SW 1271 (cell line): ENCODE measurements at places on chromosomes 16 and 17.
A peak's percentile ranks its signal among the peaks of the same experiment; 100 is the strongest.

DNA sequence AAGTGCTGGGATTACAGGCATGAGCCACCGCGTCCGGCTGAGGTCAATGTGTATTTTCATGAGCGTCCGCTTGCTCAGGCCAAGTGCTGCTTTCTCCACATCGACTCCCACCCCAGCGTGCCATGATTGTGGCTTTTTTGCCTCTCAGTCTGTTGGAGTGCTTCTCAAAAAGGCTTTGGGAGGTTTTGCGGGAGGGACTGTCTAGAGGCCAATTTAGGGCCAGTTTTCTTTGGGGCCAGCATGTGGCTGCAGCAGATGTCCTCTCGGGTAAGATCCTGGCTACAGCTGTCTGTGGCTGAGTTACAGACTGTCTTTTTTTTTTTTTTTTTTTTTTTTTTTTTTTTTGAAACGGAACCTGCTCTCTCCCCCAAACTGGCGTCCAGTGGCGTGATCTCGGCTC is 6.5 kb downstream of the C16orf90 start:
- no peak for DNase-seq

DNA sequence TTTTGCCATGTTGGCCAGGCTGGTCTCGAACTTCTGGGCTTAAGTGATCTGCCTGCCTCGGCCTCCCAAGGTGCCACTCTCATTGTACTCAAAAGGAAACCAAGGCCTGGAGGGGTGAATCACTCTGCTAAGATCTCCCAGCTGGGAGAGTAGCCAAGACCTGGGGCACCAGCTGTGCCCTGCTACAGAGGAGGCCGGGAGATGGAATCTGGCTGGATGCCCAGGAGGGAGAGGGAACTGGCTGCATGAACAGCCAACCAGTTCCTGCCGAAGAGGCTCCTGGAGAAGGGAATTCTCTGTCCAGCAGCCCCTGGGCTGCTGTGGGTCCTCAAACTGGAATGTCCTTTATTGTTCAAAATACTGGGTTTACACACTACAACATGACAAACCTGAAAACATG is 238.7 kb upstream of the CIBAR2 start:
- DNase-seq = peak; percentile 65

GRCh38 chr17:74598346-74599022 is 6.4 kb upstream of the CD300LD start:
- DNase-seq = no peak

DNA sequence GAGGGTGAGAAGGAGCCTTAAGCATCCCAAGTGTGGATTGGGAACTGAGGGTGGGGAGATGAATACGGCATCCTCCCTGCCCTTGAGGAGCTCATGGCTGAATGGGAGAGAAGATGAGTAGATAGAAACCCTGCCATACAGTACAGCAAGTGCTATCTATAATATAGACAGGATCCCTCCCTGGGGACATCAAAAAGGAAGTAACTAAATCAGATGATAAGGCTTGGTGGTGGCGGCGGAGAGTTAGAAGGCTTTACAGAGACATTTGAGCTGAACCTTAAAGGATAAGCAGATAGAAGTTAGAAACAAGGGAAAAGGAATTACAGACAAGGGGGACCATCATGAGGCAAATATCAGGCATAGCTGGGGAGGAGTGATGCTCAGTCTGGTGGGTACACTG is 67.5 kb upstream of the TMEM132E start:
- no peak for DNase-seq

DNA sequence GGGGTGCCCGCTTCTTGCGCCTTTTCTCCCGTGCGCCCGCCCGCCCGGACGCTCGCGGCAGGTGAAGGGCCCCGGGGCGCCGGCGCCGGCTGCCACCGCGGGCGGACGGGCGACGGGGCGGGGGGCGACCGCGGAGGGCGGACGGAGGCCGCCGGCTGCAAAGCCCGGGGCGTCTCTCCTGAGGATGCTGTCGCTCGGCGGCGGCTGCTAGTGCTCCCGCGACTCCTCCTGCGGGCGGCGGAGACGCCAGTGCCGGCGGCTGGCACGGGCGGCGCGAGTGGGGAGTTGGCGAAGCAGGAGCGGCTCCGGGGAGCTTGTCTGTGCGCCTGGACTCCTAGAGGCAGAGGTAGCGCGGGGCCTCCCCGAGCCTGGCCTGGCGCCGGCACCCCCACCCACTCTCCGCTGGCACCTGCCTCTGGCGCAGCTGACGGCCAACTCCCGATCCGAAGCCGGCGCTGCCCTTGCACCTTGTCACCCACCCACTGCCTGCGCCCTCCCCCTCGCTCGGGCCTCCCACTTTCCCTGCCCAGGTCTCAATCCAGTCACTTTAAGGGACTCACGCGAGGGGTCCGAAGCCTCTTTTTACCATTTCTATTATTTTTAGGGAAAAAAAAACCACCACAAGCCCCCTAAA is at the start of gene FAM20A:
Gene FAM20A, minus strand, starts transcription at position 437 of the 634 bp plus-strand sequence. CDS start 701 bp downstream, outside the sequence.
- DNase-seq = no peak

- no peak for DNase-seq
These were observed 13.6 kb upstream of the DNASE1 start for GRCh38 chr16:3640632-3641501.

GRCh38 chr16:51497541-51498211 is 346.6 kb upstream of the SALL1 start:
- DNase-seq = no peak

- no peak for DNase-seq
These were observed 17.7 kb downstream of the SLC38A10 start for GRCh38 chr17:81277421-81277820.

- no peak for DNase-seq
These were observed 15.5 kb downstream of the GTF3C1 start for GRCh38 chr16:27534256-27534655.

DNA sequence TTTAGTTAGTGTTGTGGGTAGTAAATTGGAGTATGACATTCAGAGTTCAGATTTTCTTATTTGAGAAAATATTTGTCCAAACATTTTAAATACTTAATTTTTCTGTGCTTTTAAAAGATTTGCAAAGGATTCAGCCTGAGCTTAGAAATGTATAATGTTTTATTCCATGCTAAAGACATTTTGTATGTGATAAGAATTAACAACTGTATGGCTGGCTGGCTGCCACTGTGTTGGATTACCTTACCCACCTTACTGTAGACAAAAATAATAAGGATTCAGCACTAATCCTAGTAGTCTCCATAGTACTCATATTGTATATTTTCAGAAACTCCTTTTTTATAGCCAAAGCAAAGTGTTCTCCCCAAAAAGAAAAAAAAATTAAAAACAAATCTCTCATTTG is 74.8 kb downstream of the TANC2 start:
- DNase-seq = no peak

DNA sequence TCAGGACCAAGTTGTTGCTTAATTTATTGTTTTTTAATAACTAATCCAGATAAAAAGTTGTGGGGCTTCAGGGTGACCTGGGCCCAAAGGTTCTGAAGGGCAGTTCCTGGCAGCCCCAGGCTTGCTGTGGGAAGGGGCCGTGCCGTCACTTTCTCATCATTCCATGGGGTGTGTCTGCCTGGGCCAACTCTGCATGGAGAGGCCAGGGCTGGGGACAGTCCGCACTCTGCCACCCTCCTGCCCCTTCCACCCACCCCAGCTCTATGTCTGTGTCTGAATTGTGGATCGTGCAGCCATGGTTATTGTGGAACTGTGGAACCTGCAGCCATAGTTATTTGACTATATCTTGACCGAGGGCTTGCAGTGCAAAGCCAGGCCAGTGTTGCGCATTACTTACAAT is 4.0 kb downstream of the LIMD2 start:
- no peak for DNase-seq

DNA sequence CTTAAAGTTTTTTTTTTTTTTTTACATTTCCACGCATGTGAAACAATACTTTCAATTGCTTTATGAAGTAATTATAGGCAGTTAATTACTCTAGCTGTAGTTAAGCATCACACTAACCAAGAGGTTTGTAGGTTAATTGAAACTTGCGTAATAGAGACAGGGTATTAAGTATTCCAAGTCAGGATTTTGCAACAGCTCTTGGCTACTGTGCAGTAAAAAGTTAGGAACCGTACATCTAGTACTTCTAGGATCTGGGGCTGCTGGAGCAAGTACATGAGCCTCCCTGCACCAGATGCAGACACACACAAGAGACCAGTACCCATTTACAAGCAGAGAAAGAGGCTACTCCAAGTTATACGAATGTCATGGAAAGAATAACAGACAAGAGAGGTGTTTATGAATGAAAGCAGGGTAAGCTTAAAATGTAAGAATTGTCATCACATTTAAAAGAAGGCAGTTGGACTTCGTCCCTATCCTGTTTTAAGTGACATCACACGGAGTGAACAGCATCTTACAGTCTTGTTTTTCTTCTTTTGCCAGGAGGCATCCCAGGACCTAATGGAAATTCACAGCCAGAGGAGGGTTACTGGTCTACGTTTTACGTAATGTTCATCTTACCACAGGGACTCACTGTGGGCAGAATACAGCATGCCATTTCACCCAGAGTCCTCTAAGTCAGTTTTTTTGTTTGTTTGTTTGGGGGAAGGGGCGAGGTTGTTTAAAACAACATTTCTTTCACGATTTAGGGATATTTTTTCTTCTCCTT is 379.6 kb upstream of the PSMD7 start:
- no peak for DNase-seq

GRCh38 chr16:89880477-89881367 is 7.3 kb downstream of the TCF25 start:
- no peak for DNase-seq

- no peak for DNase-seq
These were observed 2.4 kb downstream of the ABAT start for GRCh38 chr16:8676737-8677375.

DNA sequence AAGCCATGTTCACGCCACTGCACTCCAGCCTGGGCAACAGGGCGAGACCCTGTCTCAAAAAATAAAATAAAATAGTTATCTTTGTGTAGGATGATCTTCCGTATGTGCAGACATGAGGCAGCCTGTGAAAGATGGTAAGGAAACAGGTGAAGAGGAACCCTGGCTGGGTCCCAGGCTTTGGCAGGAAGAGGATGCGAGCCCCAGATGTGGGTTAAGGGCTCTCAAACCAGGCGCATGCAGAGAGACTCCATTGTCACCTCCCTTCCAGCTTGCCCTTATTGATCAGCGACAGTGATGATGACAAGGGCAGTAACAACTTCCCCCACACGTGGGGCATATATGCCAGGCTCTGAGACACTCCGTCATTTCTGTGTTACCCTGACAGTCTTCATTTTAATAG is 106.8 kb downstream of the GNAO1 start:
- DNase-seq = no peak

DNA sequence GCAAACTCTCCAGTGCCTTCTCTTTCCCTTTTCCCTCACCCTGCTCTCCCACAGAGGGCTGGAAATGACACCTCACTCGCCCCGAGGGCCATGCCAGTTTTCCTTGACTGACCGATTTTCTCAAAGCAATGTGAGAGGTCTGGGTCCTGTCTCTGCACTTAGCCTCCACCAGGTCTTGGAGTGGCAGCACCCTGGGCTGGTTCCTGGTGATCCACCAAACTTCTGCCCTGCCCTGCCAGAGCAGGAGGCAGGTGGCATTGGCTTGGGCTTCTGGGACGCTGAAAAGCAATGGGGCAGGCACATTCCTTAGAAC is 97.5 kb downstream of the RAB11FIP4 start:
- no peak for DNase-seq

DNA sequence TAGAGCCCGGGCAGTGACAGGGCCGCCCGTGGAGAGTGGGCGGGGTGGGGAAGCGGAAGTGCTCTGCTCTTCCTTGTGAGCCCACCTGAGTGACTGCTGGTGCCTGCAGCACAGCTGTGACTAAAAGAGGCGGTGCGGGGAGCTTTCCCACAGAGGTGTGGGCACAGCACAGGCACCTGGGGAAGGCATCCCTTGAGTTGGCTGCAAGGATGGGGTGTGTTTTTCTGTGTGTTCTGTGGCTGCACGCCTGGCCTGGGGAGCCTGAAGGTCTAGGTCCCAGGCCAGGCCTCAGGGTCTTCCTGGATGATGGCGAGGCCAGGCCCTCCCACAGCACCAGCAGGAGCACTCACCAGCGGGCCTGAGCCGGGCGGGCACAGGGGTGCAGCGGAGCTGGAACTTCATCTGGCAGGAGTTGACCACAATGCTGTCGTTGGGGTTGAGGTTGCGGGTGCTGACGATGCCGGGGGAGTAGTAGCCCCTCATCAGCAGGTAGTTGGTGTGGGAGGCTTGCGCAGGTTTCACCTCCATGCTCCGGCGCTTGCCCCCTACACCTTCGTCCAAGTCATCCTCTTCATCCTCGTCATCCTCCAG is 67.1 kb downstream of the IL21R start:
- no peak for DNase-seq

GRCh38 chr17:3964203-3965117 is at the start of gene ATP2A3:
TSS of gene ATP2A3 (minus strand) at chr17:3964437. CDS start at chr17:3964291, 146 bp downstream.
- no peak for DNase-seq

- DNase-seq = no peak
These were observed 148.8 kb downstream of the ENGASE start for GRCh38 chr17:79223471-79223870.

GRCh38 chr17:73496232-73496631 is 148.0 kb downstream of the SDK2 start:
- DNase-seq = no peak

DNA sequence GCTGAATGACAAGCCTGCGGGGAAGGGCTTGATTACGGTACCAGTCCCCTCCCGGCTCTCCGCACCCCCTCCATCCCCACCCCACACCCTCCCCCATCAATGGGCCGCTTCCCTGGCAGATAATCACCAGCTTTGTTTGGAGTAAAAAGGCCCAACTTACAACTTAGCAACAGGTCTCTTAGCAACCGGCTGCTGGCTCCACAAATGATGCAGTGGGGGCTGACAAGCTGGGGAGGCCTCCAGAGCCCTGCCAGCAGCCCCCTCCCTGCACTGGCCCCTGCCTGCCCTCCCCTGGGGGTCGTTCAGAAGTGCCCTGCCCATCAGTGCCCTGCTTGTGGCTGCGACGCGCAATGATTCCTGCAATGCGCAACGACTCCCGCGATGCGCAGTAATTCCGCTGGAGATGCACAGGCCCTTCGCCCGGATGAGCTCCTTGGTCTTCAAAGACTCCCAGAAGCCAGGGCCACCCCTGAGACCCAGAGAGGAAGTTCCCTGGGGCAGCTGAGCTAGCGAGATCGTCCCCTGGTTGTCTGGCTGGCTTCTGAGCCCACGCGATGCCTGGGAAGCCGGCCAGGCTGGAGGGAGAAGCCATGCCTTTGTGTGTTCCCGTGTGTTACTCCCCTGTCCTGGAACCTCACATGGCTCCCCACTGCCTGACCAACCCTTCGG is 23.3 kb downstream of the CPNE2 start:
- DNase-seq = no peak

- DNase-seq = no peak
These were observed 39.7 kb downstream of the CACNG4 start for GRCh38 chr17:67004181-67004580.

GRCh38 chr17:80959330-80960036 is 32.2 kb upstream of the CHMP6 start:
- no peak for DNase-seq
